ENCODE measurements at places on chromosomes 7 and 10.

DNA sequence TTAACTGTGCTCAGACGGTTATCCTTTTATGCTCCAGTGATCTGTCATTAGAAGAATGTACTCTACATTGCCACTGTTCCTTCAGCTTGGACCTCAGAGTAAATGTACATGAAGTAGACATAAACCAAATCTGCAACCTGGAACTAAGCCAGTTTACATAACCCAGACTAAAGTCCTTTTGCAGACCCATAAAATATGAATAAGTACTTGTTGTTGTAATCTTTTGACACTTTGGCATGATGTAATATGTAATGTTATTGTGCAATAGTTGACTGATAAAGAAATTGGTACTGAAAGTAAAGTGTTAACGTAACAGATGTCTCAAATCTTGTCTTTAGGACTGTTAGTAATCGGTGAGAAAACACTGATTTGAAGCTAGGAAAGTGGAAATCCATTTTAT lies 115.8 kb upstream of the SORCS1 start:
- DNase-seq, result no peak

DNA sequence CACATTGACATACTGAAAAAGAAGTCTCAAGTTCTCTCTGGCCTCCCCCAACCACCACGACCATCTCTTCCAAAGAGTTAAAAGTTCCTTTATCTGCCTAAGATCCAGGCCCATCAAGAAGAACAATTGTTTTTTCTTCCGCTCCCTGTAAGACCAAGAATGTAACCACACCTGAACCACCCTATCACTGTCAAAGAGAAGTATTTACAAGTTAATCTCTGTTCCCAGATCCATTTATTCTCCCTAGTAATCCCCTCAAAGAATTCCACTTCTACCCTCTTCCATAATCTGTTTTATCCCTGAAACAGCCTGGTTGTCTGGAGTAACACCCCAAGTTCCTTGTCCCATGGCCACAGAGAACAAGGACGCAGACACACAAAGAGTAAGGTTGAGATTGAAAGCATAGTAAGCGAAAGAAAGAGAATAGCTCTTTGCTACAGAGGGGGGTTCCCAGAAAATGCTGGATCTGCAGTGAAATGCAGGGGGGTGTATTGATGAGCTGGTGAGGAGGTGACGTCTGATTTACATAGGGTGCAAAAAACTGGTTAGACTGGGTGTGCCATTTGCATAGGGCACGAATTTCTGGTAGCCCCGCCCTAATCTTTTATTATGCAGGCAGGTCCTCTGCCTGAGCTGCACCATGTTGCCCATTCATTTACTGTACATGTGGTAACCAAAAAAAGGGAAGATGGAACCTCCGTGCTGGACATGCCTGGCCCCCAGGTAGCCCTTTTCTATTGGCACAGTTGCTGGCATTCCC lies 122.0 kb downstream of the SKIDA1 start:
- DNase-seq, result no peak

DNA sequence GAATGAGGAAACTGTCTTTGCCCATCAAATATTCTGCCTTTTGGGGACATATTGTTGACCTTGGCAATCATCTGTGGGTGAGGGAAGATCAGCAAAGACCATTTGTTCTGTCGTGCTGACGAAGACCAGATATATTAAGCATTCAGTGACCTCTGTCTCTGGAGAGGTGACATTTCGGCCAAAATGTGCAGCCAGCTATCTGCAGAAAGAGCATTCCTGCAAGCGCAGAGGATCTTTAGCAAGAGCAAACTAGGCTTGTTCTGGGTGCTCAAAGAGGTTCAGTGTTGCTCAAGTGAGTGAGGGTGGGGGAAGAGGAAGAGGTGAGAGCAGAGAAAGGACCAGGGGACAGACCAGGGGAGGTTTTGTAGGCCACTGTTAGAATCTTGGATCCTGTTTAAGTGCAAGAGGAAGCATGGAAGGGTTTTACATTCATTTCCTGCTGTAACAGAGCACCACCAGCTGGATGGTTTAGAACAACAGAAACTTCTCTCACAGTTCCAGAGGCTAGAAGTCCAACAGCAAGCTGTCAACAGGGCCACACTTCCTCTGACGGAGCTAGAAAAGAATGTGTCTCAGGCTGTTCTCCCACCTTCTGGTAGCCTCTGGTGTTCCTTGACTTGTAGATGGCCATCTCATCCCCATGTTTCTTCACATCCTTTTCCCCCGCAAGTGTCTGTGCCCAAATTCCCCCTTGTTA lies 11.2 kb downstream of the C10orf120 start:
- DNase-seq, result no peak

- DNase-seq, result no peak
These were observed 136.1 kb downstream of the ELMO1 start for GRCh38 chr7:37312608-37313007.

DNA sequence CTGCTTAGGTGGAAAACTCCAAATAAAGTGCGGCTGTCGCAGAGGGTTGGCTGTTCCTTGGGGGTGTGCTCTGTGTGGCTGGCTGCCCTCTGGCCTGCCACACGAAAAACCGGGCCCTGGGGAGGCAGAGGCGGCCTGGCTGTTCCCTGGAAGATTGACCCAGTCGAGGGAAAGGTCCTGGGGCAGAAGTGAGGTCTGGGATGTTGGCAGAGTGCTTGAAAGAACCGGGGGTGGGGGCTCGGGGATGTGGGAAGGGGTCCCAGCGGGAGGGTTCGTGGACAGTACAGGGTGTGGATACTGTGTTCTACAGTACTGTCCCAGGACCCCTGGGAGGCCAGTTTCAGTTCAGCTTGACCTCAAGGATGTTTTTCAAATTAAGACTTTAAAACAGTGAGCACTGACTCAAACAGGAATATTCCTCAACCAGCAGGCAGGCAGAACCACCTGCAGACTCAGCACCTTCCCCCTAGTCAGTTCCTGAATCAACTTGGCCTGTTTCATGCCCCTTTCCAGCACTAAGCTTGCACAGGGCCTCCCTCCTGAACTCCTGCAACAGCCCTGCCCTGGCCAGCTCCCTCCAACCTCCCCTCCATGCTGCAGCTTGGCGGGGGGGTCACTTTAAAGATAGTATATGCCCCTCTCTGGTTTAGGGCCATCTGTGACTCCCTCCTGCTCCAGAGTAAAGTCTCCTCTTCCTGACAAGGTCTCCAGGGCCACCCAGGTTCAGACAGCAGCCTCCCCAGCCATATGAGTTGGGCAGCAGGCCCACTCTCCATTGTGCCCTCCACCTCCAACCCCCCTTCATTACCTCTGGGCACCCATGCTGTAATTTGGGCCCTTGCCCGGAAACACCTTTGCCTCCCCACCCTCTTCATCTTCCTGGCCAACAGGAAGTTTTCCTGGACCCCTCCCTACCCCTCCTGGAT lies 3.2 kb upstream of the ATP6V1F start:
- DNase-seq, result no peak

DNA sequence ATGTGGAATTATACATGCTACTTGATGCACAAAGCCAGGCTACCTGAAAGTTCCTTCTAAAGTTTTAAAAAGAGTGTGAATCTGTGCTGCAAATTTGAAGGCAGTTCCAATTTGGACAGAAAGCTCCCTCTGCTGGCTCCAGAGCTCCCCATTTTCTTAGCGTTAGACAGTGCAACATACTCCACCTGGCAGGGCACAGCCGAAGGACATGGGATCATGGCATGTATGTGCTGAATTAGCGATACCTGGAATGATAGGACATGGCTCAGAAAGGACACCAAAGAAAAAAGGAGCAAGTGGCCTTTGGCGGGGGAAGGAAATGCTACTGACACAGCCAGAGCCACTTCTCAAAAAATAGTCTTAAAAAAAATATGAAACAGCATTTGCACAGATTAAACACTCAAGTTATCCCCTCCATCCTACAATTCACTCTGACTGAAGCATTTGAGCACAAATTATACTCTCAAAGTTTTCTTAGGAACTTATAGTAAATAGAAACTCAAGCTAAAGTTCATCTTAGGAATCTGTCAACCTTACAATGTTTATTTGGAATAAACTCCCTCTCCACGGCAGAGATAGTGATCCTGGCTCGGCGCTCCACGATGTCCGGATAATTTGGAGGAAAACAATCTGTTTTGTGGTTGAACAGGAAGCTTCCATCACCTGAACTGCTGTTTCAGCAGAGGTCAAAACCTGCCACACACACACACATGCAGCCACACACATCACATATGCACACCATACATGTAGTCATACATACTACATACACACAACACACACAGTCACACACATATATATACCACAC lies 80.0 kb downstream of the C7orf25 start:
- no peak for DNase-seq

- DNase-seq, result no peak
These were observed 61.6 kb upstream of the SH2B2 start for GRCh38 chr7:102225025-102225424.

- DNase-seq, result no peak
These were observed 112.5 kb downstream of the RALA start for GRCh38 chr7:39735903-39736302.

All from CD4-positive, alpha-beta T cell treated with Interleukin-6 at 100 ng/mL for 8 hours (primary cell).